Nephron progenitor cell (in vitro differentiated cells): ENCODE measurements at places on chromosomes 2 and 18.
A peak's percentile ranks its signal among the peaks of the same experiment; 100 is the strongest.

- no peak for DNase-seq
These were observed 940.7 kb upstream of the KLHL29 start for GRCh38 chr2:22444281-22444680.

- no peak for DNase-seq
These were observed 44.4 kb downstream of the BCL2L11 start for GRCh38 chr2:111165084-111165483.

DNA sequence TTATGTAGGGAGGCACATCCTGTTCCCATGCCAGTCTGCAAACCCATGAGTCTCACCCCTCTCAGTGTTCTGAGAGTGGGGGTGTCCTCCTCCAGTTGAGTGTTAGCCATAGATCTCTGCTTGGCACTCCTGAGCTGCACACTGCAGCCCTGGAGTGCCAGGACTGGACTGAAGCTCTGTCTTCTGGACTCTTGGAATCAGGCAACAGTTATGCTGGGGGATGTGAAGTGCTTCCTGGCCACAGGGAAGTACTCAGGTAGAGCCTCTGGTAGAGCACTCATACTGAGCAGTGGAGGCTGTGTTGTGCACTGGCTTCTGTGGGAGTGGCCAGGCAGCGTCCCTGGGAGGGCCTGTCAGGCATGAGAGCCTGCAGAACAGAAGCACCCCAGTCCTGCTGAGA is 43.0 kb downstream of the SERPINB7 start:
- DNase-seq: no peak

GRCh38 chr2:154713675-154714074 is 15.2 kb downstream of the KCNJ3 start:
- DNase-seq: no peak

GRCh38 chr2:210635257-210635656 is 78.9 kb downstream of the CPS1 start:
- no peak for DNase-seq

- no peak for DNase-seq
These were observed 94.4 kb downstream of the MGAT5 start for GRCh38 chr2:134348239-134348638.

GRCh38 chr2:105841551-105841950 is 96.8 kb downstream of the NCK2 start:
- DNase-seq: no peak

DNA sequence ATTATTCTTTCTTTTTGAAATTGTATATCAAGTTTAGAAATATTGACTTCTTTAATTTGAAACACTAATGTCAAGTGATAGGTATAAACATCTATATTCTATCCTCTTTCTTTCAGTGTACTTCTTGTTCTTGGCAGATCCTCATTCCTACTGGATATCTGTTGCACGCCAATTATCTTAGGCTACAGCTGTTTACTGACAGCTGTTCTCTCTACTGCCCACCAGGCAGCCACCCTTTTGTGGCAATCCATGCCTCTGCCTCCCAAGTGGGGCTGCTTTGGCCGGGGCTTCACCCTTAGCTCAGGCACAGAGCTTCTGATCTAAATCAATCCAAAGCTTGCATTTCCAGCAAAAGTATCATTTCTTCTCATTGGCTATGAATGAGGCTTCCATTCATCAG is 50.6 kb upstream of the ITSN2 start:
- DNase-seq: no peak

DNA sequence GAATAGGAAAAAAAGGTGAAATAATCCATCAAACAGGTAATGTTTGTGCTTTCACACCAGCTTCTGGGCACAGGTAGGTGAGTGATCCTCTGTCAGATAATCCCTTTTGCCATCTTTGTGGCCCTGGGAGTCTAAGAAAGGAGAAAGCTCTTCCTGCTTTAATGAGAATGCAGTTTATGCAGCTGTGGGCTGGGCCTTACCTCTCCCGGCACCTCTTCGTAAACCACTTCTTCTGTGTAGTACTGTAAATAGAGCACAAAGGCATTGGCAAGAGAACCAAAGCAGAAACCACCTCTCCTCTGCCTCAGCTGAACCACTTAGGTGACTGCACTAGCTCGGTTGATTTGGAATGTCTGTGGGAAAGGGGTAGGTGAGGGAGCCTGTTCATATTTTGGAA is 4.9 kb downstream of the NEB start:
- no peak for DNase-seq

DNA sequence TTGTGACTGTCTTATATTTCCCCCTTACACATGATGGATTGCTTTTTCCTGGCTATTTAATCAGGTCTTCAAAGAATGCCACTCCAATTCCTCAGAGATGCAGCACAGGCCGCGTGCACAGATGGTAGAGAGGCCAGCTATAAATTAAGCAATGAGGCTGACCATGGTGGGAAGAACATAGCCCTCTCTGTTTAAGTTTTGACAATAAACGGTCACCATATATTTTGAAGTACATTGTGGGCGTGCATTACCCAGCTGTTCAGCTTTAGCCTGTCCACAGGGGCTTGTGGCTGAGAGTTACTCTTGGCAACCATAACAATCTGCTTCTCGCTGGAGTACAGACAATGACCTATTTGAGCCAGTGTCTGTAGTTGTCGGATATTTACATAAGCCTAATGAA is 730.8 kb downstream of the DCC start:
- peak; percentile 11 for DNase-seq

DNA sequence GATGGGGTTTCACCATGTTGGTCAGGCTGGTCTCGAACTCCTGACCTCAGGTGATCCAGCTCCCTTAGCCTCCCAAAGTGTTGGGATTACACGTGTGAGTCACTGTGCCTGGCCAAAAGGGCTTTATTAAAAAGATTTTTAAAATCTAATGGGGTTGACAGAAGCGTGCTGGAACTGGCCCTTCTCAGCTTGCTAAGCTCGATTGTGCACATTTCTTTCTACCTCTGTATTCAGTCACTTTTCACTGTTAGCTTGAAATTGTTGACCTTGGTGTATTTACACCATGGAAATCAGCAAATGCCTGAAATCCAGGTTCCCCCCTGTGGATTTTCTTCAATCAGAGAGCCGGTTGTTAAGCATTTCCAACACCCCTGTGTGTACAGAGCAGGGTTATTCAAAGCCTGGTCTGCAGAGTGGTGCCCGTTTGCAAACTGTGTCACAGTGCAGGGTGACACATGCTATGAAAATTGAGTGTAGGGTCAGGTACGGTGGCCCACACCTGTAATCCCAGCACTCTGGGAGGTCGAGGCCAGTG is 140.2 kb downstream of the TGIF1 start:
- no peak for DNase-seq

- DNase-seq: no peak
These were observed 105.5 kb downstream of the UGGT1 start for GRCh38 chr2:128196471-128196931.
